NCI-H446 treated with DMSO at 0.1 percent for 48 hours (cell line): ENCODE measurements at places on chromosomes 13 and 19.

- no peak for DNase-seq
These were observed 17.9 kb downstream of the SLAIN1 start for GRCh38 chr13:77715233-77715891.

DNA sequence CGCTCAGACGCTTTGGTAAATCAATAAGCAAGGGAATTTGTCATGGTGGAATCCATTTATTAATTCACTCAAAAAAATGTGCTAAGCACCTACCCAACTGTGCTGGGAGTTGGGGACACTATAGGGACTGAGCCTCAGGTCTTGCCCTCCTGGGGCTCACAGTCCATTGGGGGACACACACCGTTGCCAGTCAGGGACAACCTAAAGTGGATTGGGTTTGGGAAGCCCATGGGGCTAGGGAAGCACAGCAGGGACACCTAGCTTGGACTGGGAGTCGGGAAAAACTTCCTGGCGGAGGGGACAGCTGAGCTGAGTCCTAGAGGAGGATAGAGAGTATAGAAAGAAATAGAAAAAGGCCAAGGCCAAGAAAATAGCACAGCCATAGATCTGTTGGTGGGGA, 8.5 kb downstream of the FOSB start:
- no peak for DNase-seq

GRCh38 chr19:1862068-1862423, 1.3 kb downstream of the KLF16 start:
- DNase-seq, result no peak

DNA sequence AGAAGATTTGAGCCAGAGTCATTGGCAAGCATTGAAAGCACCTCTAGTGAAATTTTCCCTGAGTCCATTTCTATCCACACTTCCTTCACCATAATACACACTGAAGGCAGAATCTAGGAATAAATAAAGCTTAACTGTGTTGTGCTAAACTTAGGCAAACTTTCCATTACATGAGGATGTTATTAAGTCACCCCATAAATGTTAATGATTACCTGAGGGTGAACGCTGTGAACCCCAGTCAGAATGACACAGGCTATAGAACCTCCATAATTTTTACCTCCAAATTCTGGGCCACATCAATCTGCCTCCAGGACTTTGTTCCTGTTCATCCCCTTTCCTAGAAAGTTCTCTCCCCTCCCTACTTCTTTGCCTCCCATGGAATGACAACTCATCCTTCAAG, 71.0 kb downstream of the RAP2A start:
- DNase-seq, result no peak

GRCh38 chr13:44157606-44158005, 216.0 kb upstream of the SERP2 start:
- DNase-seq, result no peak

- no peak for DNase-seq
These were observed 998.3 kb downstream of the EFNB2 start for GRCh38 chr13:105537113-105537512.

DNA sequence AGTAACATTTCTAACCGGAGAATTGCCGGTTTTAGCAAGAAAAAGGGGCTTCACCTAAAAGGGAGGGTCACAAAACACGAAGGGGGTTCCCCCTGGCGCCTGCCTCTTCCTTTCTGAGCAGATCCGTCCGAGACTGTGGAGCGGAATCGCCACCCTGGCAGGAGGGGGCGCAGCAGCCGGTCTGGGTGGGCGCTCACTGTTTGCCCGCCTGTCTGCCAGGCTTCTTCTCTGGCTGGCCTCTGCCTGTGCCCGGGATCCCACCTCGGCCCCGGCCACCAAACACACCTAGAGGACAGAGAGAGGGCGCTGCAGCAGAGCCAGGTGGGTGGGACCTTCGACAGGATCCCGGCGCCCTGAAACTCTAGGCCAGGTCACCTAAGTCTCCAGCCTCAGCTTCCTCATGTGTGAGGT, 15.6 kb downstream of the LSM4 start:
- DNase-seq, result no peak

GRCh38 chr19:47713046-47714021, at the start of gene EHD2:
EHD2 (plus strand) TSS chr19:47713422; CDS start chr19:47716613, 3,191 bp downstream.
- peak; percentile 46 for DNase-seq

DNA sequence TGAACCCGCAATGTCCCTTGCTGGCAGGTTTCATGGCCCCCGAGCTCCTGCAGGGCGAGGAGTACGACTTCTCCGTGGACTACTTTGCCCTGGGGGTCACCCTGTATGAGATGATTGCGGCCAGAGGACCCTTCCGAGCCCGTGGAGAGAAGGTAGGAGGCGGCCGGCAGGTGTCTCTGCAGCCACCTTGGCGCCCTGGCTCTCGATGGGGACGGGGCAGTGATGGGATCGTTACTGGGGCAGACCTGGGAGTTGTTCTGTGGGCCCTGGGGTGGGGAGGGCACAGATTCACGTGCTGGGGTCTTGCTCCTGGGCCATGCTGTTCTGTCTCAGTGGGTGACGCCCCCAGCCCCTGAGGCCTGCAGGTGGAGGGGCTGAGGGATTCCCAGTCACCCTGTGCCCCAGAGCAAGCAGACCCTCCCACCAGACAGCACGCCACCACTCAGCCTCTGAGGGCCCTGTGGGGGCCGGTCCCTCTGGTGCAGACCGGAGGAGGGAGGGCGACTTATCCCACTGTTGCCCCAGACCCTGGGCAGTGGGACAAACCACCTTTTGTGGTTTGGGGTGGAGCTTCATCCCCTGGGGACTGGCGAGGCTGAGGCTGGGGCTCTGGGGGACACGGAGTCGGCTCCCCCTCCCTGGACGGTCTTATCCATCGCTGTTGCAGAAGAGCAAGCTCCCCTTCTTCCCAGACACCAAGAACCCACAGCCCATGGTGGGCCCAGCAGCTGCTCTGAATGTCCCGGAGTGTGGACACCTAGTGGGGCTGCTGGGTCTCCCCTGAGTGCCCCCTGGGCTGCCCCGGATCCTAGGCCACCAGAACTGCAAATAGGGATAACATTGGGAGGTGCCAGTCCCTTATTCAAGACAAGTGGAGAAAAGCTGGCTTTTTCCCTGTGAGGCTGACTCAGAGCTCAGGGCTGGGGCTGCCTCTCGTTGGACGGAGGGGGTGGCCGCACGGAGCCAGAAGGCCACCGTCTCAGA, 27.5 kb upstream of the TMEM255B start:
- no peak for DNase-seq

DNA sequence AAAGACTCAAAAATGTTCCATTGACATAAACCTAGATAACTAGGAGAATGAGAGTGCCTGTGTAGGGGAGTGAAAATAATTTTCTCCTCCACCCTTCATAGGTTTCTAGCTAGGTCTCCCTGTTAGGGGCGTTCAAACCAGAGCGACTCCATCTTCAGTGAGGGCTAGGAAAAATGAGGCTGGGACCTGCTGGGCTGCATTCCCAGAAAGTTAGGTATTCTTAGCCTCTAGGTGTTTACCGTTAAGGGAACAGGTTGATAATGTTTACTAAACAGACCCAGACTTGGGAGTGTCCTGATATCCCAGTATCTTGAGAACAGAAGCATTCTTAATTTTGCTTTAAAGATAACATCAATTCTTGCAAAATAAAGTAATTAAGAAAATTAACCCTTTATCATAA, 20.1 kb downstream of the PABPC3 start:
- DNase-seq, result no peak

DNA sequence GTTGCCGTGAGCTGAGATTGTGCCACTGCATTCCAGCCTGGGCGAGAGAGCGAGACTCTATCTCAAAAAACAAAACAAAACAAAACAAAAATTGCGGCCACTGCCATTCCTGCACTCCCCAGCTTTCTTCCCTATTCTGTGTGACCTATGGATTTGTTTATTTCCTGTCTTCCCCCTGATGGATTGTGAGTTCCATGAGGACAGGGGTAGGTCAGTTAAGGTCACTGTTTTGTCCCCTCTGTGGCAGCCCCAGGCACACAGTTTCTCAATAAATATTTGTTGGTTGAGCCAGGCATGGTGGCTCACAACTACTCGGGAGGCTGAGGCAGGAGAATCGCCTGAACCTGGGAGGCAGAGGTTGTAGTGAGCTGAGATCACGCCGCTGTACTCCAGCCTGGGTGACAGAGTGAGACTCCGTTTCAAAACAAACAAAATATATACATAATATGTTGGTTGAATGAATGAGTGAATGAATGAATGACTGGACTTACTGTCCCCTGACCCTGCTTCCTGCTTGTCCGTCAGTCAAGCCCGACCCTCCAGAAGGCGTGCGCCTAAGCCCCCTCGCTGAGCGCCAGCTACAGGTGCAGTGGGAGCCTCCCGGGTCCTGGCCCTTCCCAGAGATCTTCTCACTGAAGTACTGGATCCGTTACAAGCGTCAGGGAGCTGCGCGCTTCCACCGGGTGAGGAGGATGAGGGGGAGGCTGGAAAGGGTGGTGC, 5.0 kb downstream of the EBI3 start:
- DNase-seq, result no peak
